ENCODE measurements at places on chromosomes 3 and 15.
A peak's percentile ranks its signal among the peaks of the same experiment; 100 is the strongest.

DNA sequence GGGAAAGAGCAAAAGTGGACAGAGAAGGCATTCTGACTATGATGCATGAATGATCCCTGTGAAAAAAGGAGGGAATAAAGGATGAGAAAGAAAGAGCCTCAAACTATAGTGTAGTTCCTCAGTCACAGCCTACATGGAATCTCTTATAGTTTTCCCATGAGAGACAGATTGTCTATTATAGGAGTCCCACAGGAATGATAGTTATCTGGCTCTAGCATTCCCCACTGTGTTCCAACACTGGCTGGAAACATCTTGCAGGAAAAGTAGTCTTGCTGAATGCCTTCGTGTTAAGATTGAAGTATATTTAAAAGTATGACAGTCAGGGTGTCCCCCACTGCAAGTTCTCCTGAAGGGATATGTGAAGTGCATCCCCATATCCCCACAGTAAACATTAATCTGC lies 641.5 kb upstream of the NECTIN3 start:
- no peak for DNase-seq

DNA sequence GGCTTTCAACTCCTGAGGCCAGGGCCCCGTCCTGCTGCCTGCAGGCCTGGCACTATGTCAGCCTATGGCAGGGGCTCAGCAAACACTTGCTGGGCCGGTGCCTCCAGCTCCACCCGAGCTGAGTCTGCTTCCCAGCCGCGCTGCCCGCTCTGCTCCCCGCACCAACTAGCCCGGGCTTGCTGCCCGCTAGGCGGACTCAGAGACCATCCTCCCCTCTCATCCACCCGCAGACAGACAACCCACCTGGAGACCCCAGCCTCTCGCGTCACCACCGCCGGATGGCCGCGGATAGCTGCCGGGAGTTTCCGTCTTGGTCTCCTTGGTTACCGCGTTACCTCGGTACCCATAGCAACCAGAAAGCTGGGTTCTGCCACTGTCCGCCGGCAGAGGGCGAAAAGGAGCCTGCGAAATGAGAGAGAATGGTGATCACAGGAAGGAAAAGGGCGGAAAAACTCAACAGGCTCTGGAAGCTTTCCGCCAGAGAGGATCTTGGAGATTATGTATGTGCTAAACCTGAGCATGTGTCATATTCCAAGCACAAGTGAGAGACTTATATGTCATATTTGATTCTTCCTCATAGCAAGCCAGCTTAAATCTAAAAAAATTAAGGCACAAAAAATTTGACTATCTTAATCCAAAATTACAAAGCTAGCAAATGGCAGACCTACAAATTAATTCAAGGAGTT lies at the start of gene ZBBX:
TSS of gene ZBBX (minus strand) at position 294 of the 686 bp plus-strand sequence. CDS start 7,396 bp downstream, outside the sequence.
- peak; percentile 54 for DNase-seq

DNA sequence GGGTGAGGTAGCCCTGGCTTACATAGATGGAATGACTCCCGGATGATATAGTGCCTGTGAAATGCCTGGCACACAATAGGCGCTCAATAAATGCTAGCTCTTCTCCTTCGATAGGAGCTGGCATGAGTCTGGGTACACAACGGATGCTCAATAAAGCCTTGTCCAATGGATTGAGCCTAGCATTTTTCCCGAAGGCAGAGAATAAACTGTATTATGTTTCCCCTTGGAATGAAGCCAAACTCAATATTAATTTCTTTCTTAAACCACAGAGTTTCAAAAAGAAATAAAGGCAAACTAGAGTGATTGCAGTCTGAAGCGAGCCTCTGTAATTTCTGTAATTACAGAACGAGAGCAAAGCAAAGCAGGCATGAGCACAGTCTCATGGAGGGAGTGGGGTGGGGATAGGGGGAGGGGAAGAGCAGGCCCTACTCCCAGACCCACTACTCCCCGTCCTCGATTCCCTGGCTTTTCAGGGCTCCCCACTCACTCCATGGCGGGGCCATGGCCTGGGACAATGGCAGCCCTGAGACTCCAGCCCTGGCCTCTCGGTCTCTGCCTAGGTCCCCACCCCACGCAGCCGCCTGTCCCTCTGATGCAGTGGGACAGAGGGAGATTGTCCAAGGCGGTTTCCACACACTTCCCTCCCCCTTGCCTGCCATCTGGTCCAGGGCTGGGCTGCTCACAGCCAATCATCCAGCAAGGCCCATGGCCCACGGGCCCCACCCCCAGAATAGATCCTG lies 18.0 kb downstream of the SLC6A1 start:
- no peak for DNase-seq

DNA sequence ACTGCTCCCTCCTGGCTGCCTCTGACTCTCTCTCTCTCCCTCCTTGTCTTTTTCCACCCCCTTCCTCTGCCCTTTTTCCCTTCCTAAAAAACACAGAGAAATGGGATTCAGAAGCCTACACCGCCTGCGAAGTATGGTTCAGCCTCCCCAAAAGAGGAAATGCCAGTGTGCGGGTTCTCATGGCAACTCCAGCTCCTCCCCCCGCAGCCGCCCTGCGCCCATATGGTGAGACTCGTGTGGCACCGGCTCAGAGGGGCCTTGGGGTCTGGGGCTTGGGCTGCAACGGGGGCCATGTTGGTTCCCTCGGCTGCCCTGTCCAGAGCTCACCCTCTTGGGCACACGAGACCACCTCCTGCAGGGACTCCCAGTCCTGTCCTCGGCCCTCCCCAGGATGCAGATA lies 23.6 kb upstream of the LINGO1 start:
- DNase-seq: no peak

DNA sequence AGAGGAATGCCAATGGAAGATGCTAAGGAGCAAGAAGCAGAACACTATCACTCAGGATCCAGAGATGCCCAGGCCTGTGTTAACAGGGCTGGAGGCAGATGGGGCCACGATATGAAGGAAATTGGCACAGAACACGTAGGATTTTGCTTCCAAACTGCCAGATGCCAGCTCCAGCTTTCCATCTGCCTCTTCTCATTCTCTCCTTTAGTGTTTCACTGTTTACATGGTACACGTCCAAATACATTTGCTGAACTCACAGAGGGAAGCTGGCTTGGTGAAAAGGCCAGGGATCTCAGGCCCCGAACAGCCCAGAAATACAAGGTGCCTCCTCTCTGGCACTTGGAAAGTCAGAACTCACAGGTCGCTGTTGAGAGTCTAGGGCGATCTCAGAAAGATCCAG lies 187.0 kb downstream of the NTRK3 start:
- no peak for DNase-seq

DNA sequence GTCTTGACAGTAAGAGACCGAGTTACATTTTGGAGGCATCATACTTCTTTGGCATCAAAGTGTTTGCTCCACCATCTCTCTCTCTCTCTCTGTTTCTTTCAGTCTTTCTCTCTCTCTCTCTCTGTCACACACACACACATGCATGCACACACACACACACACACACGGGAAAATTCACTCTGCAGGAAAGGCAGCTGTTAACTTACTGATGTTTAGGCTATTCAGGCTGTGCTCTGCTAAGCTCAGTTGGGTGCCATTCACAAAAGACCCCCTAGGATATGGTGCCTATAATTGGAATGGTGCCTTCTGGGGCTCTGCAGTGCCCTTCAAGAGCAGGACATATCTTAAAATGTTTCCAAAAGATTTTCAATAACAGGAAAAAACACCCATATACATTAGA lies 78.2 kb downstream of the KCNH8 start:
- no peak for DNase-seq

GRCh38 chr15:85008474-85009260 lies 27.0 kb downstream of the PDE8A start:
- no peak for DNase-seq

DNA sequence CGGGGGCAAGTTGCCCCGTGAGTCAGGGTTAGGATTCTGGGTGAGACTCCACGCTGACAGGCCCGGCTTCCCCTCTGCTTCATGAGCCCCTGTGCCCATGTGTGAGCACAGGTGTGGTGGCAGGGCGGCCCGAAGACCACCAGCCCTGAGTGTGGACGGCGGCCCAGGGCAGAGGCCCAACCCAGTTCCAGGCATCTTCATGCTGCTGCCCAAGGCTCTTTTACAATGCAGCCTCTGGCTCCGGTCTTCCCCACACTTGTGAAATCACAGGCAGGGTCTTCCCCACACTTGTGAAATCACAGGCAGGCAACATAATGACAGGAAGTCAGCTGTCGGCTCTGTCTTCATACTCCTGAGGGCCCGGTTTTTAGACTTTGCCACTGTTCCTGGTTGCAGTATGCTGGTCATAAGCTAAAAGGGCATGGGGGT lies 78.8 kb downstream of the AAGAB start:
- no peak for DNase-seq

GRCh38 chr3:99867594-99868310 lies 50.1 kb downstream of the CMSS1 start:
- no peak for DNase-seq

DNA sequence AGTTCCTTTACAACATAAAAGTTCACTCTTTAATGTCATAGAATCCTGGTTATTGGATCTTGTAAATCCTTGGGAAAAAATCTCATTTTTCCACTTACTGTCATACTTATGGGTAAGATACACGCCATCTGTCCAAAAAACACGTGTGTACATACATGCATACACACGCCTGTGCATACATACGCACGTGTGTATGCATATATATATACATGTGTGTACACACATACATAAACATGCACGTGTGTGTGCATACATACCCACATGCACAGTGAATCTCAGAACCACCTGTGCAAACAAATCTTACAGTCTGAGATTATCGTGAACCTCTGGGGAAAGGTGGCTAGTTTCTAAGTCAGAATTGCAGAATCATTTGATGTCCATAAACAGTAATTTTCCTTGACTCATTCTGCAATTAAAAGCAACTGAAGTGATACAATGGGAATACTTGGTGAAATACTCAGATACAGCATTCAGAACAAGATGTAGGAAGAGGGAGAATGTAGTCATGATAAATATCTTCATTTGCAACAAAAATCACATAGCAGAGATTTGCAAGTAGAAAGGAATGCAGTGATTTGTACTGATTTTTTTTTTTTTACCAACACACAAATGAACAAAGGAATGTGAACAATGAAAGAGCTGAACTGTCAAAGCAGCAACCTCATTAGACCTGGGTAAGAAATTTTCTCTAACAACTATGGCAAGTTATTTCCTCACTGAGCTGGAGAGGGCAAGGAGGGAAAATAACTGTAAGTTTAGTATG lies 160.6 kb upstream of the POU1F1 start:
- no peak for DNase-seq

- DNase-seq: no peak
Observed at GRCh38 chr3:5330152-5330810, 142.8 kb downstream of the EDEM1 start.

DNA sequence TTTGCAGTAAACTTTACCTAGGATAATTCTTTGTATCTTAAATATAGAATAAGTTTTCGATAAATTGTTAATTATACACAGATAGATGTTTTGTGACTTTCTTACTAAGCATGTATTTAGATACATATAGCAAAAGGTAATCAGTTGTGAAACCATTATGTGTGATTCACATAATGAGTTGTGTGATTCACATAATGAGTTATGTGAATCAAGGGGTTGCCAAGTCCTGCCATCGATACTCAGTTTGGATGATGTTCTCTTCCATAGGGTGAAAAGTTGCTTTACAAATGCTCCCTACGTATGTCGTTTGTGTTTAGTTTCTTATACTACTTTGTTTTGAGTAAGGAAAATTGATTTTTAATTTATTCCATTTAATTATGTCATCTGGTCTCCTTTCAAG lies 682.1 kb downstream of the MECOM start:
- no peak for DNase-seq

DNA sequence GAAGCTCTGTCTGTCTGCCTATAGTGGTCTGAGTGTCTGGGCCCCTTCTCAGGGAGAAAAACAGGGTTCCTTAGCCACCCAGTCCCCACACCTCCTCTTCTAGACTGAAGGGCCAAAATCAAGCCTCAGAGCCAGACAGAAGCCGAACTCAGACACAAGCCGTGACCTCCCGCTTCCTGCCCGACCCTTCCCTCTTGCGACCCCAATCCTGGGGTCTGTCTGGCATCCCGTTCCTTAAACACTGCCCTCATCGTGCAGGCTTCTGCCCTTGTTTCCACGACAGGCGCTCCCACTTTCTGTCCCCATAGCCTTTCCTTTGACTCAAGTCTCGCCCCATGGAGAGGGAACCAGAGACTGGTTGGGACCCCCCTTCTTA lies 32.3 kb downstream of the EPHB3 start:
- no peak for DNase-seq

DNA sequence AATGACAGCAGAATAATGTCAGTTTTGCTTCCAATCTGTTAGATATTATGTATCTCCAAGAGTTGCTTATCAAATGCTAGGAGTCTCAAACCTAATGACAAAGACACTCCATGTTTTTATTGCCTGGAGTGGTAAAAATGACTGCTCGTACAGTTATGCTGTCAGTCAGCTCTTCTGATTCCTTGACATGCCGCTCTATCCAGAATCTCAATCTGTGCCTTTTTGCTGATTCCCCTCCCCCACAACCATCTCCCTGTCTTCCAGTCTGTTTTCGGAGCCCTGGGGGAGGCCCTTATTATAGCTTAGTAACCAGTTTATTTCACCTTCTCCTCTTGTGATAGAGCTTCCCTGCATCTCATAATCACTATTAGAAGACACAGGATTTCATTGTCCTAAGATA lies 2.6 kb downstream of the MKRN2 start:
- DNase-seq: no peak

DNA sequence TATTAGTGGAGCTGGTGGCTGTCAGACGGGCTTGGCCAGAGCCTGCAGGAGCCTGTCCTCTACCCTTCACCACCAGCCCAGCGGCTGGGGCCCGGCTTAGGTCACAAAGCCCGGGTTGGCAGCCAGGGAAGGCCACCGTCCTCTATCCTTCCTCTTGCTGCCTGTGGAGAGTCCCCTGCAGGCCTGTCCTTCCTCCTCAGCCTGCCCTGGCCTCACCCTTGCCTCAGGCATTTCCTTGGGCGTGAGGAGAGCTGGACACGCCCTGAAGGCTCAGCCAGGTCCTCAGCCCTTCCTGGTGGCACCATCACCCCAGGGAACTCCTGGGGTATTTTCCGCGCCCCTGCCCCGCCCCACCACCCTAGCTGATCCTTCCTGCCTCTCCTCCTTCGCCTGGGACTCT lies 7.7 kb downstream of the CHAC1 start:
- no peak for DNase-seq
